Stimulated activated CD4-positive, alpha-beta T cell treated with anti-CD3 and anti-CD28 coated beads, Interleukin-12 subunit alpha, Interleukin-12 subunit beta, amount 100 ng/mL, for 4 hours (primary cell): ENCODE measurements at places on chromosomes 5 and 9.

DNA sequence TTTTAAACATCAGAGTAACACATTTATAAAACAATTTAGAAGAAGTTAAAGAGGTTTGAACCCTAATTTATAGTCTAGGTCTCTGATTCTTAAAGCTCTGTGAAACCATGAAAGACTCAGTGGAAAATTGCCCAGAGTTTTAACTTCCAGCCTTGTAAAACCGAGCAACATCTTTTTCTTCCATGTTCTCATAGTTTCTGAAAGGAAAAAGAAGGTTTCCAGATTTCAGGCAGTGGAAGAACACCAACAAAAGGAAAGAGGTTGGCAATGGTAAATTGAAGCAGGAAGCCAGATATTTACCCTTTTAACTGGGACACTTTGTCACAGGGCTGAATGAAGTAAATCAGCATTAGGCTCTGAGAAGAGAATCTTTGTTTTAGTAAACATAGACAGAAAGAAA lies 1999.3 kb downstream of the MAT2B start:
- no peak for DNase-seq

DNA sequence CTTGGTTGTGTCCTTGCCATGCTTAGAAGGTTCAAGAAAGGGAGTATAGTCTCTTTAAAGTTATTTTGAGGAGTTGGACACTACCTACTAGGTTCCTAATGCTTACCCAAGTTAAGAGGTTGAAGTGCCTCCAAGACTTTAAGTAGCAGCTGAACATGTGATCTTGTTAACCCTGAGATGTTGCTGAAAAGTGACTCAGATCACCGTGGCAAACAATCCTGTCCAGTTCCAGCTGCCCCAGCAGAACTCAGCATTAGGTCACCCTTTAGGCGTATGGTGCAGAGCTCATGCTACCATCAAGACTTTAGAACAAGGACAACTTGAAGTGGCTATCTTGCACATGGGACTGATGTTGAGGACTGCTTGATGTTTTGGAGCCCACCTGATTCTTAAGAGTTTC lies 22.5 kb downstream of the ZNF462 start:
- no peak for DNase-seq

GRCh38 chr9:101486693-101487442 lies 46.8 kb upstream of the RNF20 start:
- no peak for DNase-seq

GRCh38 chr5:157469073-157469472 lies 9.1 kb downstream of the NIPAL4 start:
- no peak for DNase-seq

DNA sequence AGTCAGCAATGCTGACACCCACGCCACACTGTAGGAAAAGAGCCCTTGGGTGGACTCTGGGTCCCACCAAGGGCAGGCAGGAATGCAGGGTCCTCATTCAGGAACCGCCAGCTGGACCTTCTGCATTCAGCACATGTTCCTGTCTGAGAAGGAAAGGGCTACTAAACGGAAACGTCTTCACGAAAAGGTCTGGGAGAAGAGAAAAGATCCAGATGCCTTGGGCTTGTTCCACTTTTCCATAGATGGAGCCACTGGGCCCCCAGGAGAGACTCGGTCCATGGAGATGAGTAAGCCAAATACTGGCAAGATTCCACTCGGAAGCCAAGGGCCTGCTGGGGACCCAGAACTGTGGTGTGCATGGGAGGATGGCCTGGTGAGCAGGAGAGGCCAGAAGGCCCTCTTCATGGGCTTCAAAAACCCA lies 38.4 kb downstream of the LHFPL2 start:
- DNase-seq: no peak

- no peak for DNase-seq
Observed at GRCh38 chr9:16960084-16960483, 89.6 kb upstream of the BNC2 start.

DNA sequence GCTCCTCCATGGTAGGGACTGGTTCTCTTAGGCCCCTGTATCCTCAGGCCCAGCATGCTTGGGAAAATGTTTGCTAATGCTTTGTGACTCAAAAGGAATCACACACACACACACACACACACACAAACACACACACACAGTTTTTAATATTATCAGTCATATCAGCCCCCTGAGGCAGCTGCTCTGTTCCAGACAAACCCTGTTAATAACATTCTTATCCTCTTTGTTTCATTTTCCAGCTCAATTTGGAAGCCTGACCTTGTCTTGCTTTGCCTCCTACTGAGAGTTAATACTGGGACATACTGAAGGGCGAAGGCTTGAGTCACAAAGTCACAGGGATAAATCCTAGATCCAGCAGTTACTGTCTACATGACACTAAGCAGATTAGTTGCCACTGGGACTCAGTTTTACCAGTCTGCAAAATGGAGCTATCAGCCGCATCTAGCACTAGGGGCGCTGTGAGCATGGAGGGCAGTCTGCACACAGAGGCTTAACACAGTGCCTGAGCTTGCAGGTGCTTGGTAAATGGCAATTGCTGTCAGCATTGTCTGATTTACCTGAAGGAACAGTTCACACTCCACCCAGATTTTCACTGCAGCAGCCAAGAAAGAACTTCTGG lies 37.1 kb upstream of the KCNMB1 start:
- DNase-seq: no peak
